ENCODE measurements at places on chromosomes 11 and 22.

DNA sequence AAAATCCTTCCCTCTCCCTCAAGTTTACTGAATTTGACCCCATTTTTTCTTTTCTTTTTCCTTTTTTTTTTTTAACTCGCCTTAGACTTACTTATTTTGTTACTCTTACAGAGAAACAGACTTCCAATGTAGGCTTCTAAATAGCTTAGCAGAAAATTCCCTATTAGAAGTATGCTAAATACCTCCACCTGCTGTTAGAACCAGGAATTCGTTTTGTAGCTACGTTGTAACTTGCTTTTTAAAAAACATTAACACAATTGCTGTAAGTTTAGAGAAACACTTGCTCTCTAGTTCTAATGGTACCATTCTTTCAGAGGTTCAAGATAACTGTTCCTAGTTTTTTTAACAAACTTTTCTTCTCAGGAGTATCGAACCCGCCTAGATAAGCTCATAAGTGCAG lies 324.2 kb downstream of the DCDC1 start:
- DNase-seq, result no peak

DNA sequence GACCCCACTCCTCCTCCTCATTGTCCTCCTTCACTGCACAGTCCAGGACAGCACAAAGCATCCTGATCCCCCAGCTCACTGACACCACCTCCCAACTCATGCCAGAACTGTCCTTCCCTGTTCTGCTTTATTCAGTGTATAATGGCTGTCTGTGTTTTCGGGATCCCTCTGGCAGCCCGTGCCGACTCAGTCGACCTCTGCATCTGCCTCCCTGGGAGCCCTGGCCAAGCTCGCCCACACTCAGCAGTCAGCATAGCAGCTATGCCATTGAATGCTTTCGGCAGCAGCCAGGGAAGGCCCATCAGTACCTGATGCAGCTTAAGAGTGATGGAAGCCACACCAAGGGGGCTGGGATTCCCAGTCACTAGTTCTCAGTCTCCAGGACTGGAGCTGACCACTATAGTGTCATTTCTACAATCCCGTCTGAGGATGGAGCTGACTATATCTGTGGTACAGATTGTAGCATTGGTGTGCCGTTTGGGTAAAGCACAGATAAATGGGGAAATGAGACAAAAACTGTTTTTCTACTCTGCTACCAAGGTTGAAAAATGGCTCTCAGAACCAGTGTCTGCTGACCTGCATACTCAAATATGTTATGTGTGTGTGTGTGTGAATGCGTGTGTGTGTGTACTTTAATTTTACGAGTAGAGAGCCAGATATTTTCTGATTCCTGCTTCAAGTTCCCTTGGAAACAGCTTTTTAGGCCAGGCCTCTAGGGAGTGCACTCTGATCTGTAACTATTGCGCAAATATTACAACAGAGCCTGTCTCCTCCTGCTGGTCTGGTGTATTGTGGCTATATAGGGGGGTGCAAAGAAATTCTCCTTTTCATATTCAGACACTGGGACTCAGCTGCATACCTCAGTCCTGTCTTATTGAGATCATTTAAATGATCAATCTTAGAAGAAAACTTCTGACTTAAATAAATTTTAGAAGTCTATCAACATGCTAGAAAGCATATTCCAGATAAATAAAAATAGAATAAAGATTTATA lies 78.8 kb upstream of the TOP3B start:
- DNase-seq, result no peak

DNA sequence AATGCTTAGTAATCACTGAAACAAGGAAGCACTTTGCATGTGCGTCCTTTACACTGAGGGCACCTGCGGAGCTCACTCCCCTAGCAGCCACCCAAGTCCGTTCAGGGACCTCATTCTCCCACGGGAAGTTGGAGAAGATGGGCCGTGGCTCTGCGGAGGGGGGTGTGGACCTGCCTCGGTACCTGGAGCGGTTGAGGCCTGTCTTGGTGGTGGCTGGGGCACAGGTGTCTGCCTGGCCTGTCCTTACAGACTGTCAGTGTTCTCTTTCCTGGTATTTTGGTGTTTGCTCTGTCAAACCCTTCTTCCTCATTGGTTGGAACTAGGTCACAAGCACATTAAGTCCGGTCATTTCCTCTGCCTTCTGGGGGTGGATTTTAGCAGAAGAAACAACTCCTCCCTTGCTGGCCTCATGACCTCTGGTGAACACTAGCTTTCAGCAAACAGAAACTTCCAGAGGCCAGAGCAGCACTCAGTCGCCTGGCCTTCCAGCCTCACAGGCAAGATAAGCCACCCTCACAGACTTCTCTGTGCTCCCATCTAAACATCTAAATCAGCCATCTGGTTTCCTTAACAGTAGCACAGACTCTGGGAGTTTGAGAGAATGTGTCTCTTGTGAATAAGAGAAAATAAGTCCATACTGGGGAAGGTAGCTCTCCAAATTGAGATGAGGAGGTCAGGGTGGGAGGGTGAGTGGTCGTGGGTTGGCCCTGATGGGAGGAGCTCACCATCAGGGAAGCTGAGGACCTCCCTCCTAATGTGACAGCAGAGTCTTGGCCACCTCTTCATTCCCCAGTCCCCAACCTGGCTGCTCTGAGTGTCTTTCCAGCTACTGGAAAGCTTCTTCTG lies 8.6 kb downstream of the SNAP29 start:
- no peak for DNase-seq

GRCh38 chr22:43823353-43823908 lies 11.3 kb upstream of the EFCAB6 start:
- DNase-seq, result peak; percentile 46

DNA sequence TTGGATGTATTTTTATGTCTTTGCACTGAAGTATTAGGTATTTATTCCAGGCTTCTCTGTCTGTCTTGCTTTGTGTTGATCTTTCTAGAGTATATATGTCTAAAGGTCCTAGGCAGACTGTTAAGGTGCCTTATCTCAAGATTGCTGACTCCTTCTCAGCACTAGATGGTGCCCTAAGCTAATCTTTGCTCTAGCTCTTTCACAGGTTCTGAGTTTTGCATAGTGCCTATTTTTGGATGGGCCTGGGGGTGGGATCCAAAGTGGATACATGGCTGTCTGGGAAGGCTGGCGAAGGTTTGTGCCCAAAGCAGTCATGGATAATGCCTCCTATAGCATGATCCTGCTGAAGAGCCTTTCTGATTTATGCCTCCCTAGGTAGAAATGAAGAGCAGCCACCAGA lies 154.9 kb downstream of the TRPC6 start:
- no peak for DNase-seq

- no peak for DNase-seq
These were observed 9.2 kb upstream of the CD5 start for GRCh38 chr11:61092908-61093763.

DNA sequence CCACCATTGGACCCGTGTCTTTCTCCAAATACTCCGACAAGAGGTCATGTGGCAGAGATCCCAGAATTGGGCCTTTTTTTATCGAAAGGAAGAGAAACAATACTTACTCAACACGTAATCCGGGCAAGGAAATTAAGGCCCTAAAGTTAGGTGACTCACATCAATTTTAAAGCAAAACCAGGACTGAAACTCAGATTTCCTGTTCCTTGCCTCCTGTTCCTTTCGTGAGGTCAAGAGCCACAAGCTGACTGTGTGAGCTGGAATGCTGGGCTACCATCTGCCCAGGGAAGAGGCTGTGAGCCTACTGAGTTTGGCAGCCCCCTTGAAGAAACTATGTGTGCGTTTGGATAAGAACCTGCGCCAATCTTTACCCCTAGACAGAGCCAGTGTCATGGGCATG lies 27.1 kb upstream of the MRGPRX2 start:
- no peak for DNase-seq

- no peak for DNase-seq
These were observed 207.0 kb downstream of the MN1 start for GRCh38 chr22:27594474-27595134.

DNA sequence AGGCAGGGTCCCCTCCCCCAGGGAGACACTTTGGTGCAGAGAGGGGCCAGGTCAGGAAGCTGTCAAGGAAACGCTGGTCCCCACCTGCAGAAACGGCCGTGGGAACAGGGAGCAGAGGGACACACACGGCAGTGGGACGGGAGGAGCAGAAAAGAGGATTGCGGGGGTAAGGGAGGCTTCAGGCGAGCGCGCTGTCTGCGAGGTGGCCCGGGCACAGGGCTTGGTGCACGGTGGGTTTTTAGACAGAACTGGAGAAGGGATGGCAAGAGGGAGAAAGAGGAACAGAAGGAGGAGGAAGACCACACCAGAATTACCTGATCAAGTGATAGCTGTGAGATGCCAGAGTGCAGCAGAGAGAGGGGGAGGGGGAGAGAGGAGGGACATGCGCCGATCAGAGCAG lies 6.0 kb upstream of the KLHL35 start:
- DNase-seq, result no peak

- no peak for DNase-seq
These were observed 46.7 kb downstream of the PACS1 start for GRCh38 chr11:66116576-66117361.

DNA sequence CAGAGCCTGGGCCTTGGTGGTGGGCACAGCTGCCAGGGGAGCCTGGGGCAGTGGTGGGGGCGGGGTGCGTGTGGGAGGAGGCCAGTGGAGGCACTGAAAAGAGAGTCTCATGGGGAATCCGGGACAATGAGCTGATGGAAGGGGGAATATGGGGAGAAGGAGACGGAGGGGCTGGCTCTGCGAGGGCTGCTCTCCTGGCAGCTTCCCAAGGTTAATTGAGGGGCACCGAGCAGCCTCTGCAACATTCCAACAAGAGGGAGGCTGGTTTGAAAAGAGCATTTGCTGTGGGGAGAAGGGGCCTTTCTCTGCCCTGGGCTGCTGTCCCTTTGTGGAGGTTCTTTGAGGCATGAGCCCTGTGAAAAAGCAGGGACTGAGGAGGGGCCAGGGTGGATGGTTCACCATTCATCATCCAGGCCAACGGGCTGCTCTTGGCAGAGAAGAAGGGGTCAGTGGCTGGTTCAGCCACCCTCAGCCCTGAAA lies 9.4 kb upstream of the IGSF9B start:
- no peak for DNase-seq

- no peak for DNase-seq
These were observed 21.1 kb downstream of the RPS6KA4 start for GRCh38 chr11:64379817-64380709.

DNA sequence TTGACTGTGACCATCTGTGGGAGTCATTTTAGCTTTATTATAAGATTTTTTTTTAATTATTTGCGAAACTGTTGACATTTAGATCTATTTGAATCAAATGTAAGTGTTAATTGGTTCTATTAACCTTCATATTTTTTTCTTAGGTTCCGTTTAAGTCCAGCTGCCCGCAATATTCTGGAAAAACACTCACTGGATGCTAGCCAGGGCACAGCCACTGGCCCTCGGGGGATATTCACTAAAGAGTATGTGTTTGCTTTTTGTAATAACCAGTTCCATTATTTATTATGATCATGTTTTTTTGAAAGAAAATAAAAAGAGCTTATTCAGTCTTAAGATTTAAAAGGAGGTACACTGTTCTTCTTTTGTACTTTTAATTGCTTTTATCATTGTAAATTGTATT lies 43.9 kb downstream of the PDHX start:
- DNase-seq, result no peak

DNA sequence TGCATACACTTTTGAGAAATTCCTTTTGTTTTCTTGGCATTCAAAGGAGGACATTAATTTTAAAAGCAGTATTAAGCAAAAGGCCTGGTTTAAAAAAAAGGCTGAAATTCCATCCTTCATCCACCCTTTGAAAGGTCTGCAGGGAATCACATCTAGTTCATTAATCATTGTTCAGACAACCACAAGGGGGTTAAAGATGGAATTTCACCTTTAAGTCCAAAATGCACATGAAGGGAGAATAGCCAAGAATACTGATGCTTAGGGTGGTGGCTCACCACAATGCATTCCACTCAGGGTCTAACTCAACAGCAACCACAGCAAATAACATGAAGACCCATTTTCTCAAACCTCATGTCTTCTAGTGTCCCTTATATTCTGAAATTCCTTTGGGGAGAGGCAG lies 256.9 kb downstream of the CADM1 start:
- DNase-seq, result no peak

DNA sequence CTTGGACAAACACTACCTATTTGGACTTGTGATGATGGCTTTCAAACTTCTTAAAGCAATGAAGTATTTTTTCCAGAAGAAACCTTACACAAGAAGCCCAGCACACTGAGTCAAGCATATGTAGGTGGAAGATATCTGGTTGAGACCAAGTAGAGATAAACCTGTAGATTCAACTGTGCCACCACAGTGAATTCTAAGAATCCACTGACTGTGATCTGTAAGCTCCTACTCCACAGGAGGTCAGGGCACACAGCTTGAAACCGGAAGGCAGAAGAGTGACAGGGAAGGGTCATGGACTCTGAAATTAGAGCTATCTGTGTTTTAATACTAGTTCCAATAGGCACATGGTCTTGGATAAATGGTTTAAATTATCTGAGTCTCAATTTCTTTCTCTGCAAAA lies 404.5 kb downstream of the ETS1 start:
- no peak for DNase-seq

- no peak for DNase-seq
These were observed 2.6 kb upstream of the P2RY2 start for GRCh38 chr11:73215191-73216134.

- DNase-seq, result no peak
These were observed 410.1 kb downstream of the SHANK2 start for GRCh38 chr11:70842256-70842655.

GRCh38 chr11:3135481-3136440 lies 29.3 kb downstream of the OSBPL5 start:
- no peak for DNase-seq

GRCh38 chr11:1077033-1077416 lies 2.4 kb downstream of the MUC2 start:
- no peak for DNase-seq

DNA sequence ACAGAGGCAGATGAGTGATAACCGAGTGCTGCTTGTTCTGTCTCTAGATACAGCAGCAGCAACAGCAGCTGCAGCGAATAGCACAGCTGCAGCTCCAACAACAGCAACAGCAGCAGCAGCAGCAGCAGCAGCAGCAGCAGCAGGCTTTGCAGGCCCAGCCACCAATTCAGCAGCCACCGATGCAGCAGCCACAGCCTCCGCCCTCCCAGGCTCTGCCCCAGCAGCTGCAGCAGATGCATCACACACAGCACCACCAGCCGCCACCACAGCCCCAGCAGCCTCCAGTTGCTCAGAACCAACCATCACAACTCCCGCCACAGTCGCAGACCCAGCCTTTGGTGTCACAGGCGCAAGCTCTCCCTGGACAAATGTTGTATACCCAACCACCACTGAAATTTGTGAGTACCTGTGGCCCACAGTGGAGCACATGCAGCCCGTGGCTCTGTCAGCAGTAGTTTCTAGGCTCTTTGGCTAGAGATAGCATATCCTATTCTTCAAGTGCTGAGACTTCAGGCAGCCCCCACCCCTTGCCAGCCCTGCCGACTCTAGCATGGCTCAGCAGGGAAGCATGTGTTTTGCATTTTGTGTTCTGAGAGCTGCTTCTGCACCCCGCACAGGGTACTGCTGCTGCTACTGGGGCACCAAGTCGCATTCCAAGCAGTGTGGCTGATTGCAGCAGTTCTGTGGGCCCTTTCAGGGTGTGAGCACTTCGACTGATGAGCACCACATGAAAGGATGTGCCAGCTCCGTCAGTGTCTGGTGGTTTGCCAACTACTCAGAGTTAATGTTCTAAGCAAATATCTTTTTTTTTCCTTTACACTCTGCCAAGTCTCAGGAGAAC lies 59.2 kb downstream of the MED15 start:
- DNase-seq, result no peak

- DNase-seq, result no peak
These were observed 32.2 kb downstream of the ARRB1 start for GRCh38 chr11:75319035-75319877.

GRCh38 chr22:35961480-35962295 lies 66.9 kb downstream of the RBFOX2 start:
- DNase-seq, result no peak

- DNase-seq, result no peak
These were observed 666.7 kb downstream of the OPCML start for GRCh38 chr11:132865623-132866022.
